ENCODE measurements at places on chromosomes 5 and 9.
A peak's percentile ranks its signal among the peaks of the same experiment; 100 is the strongest.

DNA sequence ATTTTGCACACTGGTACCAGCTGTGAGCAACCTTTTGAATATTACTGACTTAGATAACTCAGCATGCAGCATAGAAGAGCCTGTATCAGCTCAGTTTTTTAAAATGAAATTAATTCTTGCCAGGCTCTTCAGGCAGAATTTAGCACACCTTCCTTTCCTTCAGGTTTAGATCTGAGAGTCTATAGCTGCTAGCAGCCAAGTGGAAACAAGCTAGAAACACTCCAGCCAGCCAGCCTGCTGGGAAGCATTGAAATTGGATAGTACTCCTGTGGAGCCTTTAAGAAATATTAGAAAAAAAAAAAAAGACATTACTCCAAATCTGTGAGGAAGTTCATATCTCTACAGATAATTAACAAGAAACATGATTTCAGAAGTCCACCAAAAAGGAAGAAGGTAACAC, 812.2 kb downstream of the DTWD2 start:
- no peak for DNase-seq

DNA sequence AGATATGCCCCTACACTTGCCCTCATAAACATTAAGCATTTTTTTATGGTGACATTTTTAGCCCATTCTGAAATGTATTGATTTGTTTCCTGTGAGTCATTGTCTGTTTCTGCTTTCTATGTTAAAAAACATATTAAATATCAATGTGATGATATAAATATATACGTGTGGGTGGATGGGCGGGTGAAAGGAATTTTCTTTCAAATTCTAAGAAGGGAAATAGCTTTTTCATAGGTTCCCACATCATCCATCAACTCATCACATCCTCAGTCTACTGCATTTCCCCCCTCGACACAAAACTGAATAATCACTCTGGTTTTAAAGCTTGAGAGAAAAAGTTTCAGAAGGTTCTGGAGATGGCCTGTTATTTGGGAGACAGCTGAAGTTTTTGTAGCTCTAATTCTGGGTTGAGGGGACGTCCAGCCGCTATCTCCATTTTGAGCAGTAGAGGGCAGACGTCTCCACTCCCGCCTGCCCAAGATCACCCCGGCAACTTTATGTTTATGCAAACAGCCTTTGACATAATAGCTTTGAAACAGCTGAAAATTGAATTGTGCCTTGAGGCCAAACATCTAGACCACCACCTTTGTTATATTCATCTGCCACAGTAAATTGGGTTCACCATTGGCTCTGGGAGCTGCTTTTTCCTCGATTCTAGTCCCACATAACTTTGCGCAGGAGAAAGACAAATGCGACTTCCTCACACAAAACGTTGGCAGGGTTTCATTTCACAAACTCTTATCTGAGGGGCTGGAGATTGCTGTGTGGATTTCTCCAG, 216.2 kb upstream of the CLINT1 start:
- DNase-seq = peak; percentile 68

GRCh38 chr5:32201122-32201753, 27.1 kb upstream of the GOLPH3 start:
- no peak for DNase-seq

DNA sequence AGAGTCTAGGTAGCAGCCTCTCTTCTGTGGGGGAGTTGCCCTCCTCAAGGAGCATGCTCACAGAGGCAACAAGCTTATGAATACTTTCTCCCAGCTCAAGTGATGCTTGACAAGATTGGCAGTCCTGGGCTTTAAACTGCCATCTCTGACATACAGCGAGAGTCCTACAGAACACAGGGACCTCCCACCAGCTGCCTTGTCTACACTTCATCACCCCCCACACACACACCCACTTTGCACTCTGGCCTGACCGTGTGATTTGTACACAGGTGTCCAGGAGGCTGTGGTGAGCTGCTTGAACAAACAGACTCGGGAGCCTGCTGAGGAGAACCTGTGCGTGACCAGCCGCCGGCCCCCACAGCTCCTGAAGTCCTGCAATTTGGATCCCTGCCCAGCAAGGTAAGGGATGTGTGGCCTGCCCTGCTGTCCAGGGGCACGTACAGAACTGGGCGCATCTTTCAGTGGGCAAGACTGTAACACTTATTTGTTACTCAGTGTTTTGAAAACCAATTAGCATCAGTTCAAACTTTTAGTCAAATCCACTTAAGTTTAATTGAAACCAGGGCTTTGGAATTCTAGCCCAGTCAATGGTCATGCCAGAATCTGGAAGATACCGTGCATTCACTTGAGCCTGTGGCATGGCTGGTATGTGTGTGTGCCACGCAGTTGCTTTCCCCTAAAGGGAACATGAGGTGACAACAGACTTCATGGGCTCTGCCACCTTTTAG, 247.5 kb downstream of the ADAMTSL1 start:
- peak; percentile 22 for DNase-seq

- DNase-seq = no peak
Measured at GRCh38 chr5:103758996-103759395, 196.4 kb upstream of the NUDT12 start.

GRCh38 chr5:173780235-173781234, 107.6 kb upstream of the CPEB4 start:
- DNase-seq = peak; percentile 30

- DNase-seq = no peak
Measured at GRCh38 chr5:171330021-171330420, 21.0 kb downstream of the TLX3 start.

GRCh38 chr5:95825495-95825894, 3.0 kb upstream of the GLRX start:
- DNase-seq = no peak

GRCh38 chr5:143893638-143894037, 81.7 kb downstream of the HMHB1 start:
- no peak for DNase-seq

DNA sequence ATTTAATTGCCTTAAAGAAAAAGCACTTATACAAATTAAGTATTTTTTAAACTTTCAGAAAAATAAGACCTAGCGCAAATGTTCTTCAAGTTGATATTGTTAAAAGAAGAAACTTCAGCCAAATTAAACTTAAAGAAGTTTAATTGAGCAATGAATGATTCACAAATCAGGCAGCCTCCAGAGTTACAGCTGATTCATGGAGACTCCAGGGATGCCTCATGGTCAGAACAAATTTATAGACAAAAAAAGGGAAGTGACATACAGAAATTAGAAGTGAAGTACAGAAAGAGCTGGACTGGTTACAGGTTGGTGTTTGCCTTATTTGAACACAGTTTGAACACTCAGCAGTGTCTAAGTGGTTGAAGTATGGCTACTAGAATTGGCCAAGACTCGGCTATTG, 60.3 kb downstream of the CDKN2A start:
- DNase-seq = no peak

DNA sequence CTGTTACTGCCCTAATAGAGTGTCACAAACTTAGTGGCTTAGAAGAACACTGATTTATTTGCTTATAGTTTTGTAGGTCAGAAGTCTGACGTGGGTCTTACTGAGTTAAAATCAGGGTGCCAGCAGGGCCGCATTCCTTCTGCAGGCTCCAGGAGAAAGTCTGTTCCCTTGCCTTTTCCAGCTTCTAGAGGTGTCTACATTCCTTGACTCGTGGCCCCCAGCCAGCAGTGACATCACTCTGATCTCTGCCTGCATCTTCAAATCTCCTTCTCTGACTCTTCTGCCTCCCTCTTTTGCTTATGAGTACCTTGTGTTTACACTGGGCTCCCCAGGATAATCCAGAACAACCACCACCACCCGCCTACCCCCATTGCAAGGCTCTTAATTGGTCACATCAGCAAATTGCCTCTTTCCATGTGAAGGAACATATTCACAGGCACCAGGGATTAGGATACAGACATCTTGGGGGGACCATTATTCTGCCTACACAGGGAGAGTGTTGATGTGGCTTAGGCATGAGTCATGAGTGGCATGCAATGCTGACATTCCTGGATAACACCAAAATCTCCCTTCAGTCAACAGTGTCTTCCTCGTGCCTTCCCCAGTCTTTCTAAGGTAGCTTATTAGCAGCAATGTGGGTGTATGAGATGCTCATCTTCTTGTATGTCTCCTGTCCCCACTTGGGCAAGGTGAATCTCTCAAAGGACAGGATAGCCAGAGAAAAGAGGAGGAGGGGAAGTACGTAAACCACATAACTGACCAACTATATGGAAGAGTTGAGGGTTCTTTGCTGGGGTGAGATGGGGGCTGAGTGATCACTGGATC, 24.4 kb downstream of the CYFIP2 start:
- no peak for DNase-seq

DNA sequence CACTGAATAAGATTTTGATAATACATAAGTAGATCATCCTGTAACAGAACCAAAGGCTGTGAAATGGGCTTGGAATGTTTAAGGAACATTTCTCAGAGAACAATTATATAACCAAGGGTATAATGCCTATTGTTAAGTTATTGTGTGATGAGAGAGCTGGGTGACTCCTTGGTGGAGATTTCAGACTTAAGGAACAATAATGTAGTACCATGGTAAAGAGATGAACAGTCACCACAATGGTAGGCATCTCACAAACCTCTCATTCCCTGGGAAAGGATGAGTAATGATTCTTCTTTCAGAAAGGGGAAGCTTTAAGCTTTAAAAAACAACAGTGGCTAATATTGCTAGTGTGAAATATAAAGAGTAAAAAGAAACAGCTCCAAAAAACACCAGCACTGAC, 147.4 kb downstream of the TRIM36 start:
- DNase-seq = no peak

- DNase-seq = no peak
Measured at GRCh38 chr9:80651044-80651443, 1038.3 kb downstream of the TLE1 start.

- no peak for DNase-seq
Measured at GRCh38 chr9:126942399-126942798, 27.8 kb downstream of the RALGPS1 start.

- no peak for DNase-seq
Measured at GRCh38 chr9:126432659-126433058, 106.0 kb downstream of the MVB12B start.

- DNase-seq = no peak
Measured at GRCh38 chr5:35707659-35708058, 90.0 kb downstream of the SPEF2 start.

GRCh38 chr5:59874675-59875074, 18.9 kb downstream of the PDE4D start:
- DNase-seq = no peak

GRCh38 chr5:154758493-154758892, 3.3 kb downstream of the LARP1 start:
- no peak for DNase-seq

GRCh38 chr5:76733049-76733417, 17.1 kb downstream of the F2R start:
- no peak for DNase-seq

DNA sequence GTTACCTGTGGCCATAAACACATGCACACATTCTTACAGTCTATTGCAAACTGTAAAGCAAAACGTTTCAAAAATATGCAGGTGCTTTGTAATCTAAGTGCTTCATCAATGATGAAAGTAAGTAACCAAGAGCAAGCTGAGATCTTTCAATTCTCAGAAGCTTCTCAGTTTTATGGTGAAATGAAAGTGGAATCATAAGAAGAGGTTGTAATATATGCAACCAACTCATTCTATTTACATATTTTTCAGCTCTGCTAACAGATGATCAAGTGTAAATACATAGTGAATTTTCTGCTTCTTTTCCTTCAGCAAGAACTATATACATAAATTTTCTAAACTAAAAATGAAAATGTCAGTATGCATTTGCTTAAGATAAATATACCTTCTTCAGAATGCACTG, 33.1 kb upstream of the PRDM9 start:
- DNase-seq = no peak

DNA sequence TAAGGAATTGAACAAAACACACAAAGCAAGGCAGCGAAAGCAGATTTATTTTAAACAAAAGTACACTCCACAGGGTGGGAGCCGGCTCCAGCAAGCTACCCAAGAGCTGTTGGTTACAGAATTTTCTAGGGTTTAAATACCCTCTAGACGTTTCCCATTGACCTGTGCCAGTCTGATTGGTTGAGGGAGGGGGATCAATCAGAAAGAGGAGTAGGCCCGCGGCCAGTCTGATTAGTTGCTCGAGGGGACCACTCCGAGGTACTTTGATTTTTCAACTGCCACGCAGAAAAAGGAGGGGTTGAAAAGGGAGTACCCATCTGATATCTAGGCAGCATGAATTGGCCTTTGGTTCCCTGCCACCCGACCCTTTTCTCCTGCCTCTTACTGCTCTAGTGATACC, 998 bp downstream of the SRP19 start:
- DNase-seq = no peak

GRCh38 chr5:96763026-96763425, 44.7 kb downstream of the ERAP1 start:
- no peak for DNase-seq

DNA sequence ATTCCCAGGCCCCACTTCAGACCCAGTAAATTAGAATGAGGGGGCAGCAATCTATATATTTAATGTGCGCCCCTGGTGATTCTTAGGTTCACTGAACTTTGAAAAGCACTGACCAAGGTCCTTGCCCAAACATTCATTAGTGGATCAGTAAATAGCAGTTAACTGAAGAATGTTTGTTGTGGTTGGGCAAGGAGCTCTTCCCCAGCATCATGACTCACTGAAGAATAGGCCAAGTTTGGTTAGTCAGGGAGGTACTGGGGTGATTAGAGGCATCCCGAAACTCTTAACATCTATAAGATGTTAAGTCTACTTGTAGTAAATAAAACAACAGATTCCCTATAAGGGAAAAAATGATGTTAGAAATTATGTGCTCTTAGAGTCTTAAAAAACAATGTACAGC, 833 bp upstream of the MROH2B start:
- DNase-seq = no peak

GRCh38 chr5:137146402-137146890, 352.7 kb downstream of the SPOCK1 start:
- DNase-seq = peak; percentile 22

DNA sequence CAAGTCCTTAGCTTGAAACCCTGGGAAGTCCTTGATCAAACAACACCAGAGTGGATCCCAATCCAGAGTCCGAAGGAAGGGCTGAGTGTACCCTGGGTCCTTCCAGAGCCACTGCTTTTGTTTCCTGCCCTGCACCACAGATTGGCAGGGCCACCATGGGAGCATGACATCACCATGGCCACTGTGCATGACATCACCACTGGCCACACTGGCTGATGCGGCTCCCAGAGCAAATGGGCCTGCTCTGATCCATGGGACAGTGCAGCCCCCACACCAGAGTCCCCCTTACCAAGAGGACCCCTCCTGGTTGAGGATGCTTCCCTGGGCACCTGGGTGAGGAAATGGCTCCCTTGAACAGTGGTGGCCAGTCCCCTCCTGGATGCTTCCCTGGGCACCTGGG, 9.9 kb downstream of the SLC6A3 start:
- no peak for DNase-seq

GRCh38 chr5:35333366-35333765, 103.1 kb upstream of the PRLR start:
- no peak for DNase-seq

- DNase-seq = no peak
Measured at GRCh38 chr5:153456993-153457392, 33.5 kb upstream of the GRIA1 start.

Data from body of pancreas (tissue), 4 donors.